ENCODE measurements at places on chromosomes 1 and 21.

- no peak for DNase-seq
Measured at GRCh38 chr1:71829346-71829745, 453.0 kb downstream of the NEGR1 start.

DNA sequence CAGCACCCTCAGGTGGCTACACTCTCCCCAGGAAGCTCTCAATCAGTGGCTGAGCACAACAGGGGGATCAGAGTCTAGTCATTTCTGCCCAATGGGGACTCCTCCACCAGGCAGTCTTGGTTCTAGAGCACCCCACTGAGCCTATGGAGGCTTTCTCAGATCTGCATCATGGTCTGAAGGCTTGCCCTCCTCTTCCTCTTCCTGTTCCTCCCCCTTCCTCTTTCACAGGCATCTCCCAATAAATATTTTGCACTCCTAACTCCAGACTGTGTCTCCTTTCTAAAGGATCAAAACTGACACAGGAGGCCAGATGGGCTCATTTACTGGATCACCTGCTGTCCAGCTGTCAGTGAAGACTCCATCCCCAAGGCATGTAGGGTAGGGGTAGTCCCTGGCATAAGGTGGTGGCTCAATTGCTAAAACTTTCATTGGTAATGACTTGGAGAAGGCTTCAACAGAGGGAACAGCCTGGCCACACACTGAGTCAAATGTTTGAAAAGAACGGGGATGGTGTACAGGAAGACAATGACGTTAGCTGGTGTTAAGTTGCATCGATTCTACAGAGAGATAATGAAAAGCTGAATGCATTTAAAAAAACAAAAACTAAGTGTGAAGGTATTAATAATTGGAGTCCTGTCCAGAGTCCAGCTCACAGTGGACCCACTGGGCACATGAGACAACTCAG, 84.2 kb upstream of the SLC2A1 start:
- DNase-seq: no peak

DNA sequence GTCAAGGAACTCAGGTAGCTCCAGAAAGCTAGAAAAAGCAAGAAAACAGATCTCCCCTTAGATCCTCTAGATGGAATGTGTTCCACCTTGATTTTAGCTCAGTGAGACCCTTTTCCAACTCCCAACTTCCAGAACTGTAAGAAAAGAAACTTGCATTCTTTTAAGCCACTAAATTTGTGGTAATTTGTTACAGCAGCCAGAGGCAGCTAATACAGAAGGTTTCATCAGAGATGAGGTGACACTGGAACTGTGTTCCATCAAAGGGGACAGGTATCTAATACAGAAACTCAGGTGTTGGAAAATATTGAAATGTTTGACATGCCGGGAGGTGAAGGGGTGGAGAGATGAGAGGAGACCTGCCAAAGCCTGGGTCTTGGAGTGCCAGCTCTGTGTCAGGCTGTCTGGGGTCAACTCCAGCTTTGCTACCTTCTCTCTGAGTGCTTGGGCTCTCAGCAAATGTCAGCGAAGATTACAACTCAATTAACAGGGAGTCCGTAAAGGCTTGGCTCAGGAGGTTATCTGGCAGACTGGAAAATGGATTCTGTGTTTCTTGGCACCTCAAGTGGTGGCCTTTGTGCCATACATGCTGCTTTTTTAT, 71.3 kb downstream of the PLPP3 start:
- DNase-seq: no peak

- DNase-seq: no peak
Measured at GRCh38 chr1:156796340-156797097, 20.1 kb downstream of the SH2D2A start.

All from iPS DF 6.9 (cell line).